ENCODE measurements at places on chromosomes 3 and 15.

GRCh38 chr15:27514526-27514925 lies 543.5 kb downstream of the GABRG3 start:
- DNase-seq = no peak

DNA sequence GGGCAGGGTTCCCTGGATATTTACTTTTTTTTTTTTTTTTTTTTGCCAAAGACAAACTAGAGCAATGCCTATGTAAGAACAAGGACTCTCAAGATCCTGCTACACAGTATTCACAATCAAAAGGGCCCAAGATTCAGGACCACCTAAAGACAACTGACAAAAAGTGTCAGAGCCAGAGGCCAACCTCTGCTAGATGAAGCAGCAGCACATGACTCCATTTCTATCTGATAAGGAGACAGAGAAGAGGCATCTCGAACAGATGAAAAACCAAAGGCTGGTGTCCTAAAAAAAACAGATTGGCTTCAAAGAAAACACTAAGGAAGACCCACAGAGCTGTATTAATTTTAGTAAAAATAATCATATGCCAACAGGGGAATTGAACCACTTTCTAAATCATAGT lies 20.0 kb downstream of the CMTM6 start:
- no peak for DNase-seq

DNA sequence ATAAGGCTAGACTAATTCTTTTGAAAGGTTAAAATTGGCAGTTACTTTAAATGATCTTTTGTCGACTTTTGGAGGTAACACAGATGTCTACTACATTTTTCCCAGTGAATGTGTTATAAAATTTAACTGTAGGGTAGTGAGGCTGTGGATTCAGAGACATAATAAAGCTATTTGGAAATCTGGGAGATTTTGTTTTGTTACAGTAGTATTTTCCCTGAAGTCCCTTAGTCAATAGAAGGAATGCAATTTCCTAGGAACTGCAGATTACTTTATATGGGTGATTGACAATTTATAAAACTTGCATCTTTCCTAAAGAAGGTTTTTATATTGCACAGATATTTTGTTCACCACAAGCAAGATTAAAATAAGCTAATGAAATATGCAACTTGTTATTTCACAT lies 96.9 kb downstream of the ALCAM start:
- no peak for DNase-seq

GRCh38 chr15:76863693-76864092 lies 41.4 kb downstream of the SCAPER start:
- no peak for DNase-seq

DNA sequence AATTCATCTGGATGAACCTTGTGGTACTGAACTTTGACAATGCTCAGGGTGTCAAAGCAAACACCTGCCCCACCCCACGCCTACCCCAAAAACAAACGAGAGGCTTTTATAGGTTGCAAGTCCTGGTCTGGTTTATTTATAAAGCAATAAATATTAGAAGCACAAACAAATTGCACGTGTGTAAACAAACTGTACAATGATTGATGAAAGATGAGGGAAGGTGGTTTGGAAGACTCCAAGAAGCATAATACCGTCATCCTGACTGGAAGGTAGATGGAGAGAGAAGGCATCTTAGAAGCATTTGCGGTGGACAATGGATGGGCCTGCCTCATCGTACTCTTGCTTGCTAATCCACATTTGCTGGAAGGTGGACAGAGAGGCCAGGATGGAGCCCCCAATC lies 5.2 kb downstream of the ACTC1 start:
- no peak for DNase-seq
